ENCODE measurements at places on chromosomes 2 and 18.

- no peak for DNase-seq
These were observed 58.7 kb downstream of the RDH14 start for GRCh38 chr2:18501729-18502128.

- DNase-seq: no peak
These were observed 77.2 kb downstream of the MDH1 start for GRCh38 chr2:63665846-63666475.

DNA sequence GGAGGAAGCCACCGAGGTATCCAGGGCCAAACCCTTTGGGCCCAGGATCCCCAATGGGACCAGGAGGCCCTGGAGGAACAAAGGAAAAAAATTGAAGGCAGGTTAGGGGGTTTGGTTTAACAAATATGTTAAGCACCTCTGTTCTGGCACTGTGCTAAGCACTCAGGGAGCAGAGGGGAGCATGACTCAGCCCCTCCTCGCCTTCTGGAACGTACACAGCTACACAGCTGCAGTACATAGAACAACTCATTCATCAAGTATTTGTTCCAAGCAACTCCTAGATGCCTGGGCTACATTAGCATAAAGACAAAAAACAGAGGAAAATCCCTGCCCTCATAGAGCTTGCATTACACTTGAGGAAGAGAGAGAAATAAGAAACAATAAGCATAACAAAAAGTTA is 153.6 kb downstream of the COL4A4 start:
- no peak for DNase-seq

DNA sequence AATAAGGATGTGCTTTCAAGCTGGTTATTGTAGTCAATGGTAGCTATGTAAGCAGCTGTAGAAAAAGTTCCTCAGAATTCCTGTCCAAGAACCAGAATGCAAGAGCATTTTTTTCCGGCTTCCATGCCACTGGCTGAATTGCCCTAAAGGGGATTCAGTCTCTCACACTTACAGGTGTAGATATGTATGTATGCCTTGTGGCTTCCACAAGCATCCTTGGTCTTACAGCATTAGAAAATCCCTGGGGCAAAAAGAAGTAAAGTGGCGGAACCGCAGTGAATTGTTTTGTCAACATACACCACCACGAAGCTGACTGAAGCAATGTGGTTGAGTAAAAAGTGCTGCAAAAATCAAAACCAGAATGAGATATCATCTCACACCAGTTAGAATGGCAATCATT is 54.6 kb downstream of the FANCL start:
- no peak for DNase-seq

DNA sequence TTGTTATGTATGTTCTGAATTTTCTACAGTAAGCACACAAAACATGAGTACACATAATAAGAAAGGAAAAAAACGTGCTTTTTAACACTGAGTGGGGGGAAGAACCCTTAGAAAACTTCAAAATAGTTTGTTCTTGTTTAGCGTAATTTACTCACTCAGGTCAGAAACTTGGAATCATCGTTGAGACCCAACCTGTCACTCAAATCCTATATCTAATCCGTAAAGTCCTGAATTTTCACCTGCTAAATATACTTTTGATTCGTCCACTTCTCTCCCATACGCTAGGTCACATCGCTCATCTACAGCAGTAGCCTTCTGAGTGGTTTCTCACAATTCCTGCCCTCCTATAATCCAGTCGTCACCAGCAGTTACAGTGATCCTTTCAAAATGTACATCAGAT is 767 bp downstream of the TPRKB start:
- no peak for DNase-seq

GRCh38 chr18:77068321-77069312 is 64.0 kb downstream of the MBP start:
- no peak for DNase-seq

DNA sequence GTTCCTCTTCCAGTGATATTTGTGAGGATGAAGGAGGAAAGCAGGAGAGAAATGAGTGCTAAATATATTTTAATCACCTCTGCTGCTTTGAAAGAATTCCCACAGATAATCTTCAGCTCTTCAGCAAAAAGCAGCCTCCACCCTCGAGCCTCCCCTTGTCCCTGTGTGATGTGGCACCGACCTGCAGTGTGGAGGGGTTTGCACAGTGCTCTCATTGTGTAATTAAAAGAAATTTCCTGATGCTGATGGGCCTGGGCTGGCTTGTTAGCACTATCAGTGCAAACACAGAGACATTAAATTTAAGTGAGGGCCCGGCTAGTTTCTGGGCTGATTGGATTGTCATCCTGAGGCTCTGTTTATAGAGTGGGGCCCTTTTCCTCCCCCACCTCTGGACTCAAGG is 53.4 kb downstream of the KIF5C start:
- no peak for DNase-seq

DNA sequence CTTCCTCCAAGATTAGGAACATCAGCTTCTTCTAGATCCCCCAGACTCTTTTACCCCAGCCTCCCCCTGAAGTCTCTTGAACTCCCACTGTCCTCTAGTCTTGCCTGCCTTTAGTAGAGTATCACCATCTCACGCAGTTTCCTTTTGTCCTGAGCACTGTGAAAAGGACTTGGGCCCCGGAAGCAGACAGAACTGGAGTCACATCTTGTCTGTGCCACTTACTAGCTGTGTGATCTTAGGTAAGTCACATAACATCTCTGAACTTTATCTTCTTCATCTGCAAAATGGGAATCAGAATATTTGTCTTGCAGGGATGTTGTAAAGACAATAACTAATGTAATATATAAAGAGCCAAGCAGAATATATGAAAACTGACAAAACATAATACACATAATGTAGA is 8.4 kb upstream of the TRABD2A start:
- no peak for DNase-seq

- no peak for DNase-seq
These were observed 31.1 kb downstream of the ONECUT2 start for GRCh38 chr18:57466307-57466706.

- DNase-seq: no peak
These were observed 182.9 kb downstream of the PRKCE start for GRCh38 chr2:45834372-45834771.

- no peak for DNase-seq
These were observed 61.3 kb upstream of the CREB1 start for GRCh38 chr2:207468488-207468887.

DNA sequence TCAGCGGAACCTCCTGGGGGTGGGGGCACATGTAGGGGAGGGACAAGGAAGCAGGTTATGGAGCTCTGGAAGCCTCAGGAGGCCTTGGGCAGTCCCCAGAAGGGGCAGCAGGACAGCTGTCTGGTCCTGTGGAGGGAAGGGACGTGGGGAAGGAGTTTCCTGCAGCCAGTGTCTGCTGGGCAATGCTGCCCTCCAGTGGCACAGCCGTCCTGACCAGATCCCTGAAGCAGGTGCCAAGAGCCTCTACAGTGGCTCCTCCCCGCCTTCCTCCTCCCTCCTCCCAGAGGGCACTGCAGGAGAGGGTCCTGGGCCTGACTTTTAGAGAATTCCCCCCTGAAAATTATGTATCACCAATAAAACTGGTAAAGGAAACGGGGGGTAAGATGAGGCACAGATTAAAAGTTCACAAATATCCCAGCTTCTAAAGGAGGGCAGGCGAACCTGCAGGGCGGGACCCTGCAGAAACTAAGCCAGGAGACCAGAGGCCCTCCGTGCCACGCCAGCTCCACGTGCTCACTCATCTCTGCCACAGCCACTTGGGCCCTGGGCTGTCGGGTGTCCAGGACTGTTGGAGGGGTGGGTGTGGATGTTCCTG is 258.5 kb downstream of the TWIST2 start:
- DNase-seq: peak; percentile 92

DNA sequence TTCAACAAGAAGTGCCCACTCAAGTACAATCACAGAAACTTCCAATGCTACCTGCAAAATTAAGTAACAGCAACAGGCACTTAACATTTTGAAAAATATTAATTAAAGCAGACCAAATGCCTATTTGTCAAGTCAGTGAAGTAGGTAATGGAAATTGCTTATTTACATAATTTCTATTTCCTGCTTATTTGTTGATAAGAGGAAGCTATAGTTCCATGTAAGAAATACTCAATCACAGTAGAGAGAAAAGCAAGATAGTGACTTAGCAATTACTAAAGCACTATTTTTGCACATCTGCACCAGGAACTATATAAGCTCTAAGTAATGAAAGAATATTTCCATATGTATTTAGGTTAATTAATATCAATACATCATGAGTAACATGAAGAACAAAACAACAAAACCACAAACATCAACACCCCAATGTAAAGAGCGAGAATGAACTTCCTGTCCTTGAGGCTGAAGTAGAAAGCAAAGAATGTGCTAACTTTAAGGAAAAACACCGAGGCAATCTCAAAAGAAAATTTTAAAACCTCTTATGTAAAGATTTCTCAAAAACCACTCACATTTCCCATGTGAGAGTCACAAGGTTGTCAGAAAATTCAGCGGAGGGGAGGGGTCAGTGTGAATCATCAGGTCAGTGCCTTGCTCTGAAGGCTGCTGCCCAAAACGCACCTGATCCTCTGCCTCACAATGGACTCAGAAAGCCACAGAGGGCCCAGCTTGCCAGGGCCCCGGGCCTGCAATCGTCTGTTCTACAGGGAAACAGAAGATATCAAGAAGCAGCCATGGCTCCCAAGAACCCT is 12.5 kb downstream of the NPC1 start:
- peak; percentile 54 for DNase-seq

- DNase-seq: peak; percentile 92
These were observed 256.0 kb downstream of the BCL11A start for GRCh38 chr2:60297296-60298005.

- DNase-seq: peak; percentile 35
These were observed 3.7 kb downstream of the EEF1B2 start for GRCh38 chr2:206163251-206163880.

- DNase-seq: no peak
These were observed 21.9 kb downstream of the TEX44 start for GRCh38 chr2:231614559-231615057.

DNA sequence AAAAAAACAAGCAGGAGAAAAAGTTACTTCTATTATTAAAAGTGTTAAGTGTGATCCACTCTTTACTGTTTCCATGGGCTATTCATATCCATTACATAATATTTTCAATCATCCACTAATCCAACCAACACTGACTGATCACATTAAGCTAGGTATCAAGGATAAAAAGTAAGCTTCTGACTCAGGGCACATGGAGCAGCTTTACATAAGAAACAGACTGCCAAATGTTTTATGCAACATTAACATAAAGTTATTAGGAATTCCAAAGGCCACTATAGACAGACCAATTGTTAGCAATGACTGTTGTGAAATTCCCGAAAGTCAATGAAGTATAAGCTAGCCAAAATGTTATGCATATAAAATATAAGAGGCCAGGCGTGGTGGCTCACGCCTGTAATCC is 277.6 kb downstream of the ZEB2 start:
- no peak for DNase-seq

DNA sequence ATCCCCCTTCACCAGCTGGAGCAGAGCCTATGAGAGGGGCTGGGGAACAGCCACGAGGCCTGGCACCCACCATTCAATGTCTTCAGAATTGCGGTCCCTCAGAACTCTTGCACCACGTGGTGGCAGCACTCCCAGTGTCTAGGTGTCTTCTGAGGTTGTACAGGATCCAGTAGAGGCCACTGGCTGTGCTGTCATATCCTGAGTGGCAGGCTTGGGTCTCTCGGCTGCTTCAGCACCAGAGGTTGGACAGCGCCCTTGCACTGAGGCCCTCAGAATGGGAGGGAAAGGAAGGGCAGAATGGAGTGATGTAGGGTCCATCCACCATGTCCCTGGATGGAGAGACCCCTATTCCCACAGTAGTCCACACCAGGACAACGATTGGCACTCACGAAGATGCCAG is 112.0 kb upstream of the TEKT4 start:
- DNase-seq: no peak

- DNase-seq: no peak
These were observed 62.0 kb downstream of the MTCL1 start for GRCh38 chr18:8767340-8767739.

- DNase-seq: no peak
These were observed 221.5 kb upstream of the LYPD1 start for GRCh38 chr2:132891498-132891897.

- no peak for DNase-seq
These were observed 849.7 kb downstream of the BCL11A start for GRCh38 chr2:59703796-59704195.

DNA sequence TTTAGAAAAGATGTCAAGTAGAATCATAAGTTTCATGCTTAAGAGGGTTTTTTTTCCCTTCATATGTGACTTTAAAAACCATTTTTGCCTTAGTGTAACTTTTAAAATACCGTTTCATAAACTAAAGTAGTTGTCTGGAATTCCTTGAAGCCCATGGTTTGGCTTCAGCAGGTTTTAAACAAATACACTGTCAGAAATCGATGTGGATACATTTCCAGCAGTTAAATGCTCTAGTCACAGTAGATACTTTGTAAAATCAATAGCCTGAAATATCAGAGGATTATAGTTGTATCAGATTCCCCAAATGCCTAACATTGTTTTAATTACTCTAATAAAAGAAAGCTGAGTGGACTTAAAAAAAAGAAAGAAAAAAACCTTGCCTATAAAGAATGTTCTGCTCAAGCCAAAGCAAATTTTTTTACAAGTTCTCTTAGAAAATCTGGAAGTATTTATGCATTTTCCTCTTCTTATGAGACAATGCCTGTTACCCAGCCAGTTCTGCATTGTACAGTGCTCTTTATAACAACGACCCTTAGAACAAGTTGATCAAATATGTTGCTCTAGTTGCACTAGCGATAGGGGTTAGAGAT is 260.5 kb downstream of the LTBP1 start:
- DNase-seq: no peak

DNA sequence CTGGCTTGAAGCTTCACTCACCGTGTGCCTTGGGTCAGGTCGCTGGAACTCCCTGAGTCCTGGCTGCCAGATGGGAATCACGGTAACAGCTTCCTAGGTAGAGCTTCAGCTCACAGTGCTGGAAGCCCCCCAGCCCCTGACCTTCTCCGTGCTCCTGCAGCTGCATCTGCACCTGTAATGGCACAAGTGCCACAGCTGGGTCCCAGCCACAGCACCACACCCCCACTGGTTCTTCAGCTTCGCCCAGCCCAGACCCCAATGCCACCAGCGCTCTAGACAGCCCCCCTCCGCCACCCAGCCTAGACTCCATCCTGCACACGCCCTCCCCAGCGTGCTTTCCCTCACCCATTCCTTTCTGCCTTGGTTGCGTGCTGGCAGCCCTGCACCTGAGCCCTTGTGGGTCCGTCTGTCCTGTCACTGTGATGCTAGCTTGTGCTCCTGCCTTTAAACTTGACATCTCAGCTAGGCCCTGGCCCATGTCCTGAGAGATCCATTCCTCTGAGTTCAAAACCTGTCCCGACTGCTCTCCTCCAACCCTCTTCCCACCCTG is 7.6 kb upstream of the ESPNL start:
- peak; percentile 49 for DNase-seq

DNA sequence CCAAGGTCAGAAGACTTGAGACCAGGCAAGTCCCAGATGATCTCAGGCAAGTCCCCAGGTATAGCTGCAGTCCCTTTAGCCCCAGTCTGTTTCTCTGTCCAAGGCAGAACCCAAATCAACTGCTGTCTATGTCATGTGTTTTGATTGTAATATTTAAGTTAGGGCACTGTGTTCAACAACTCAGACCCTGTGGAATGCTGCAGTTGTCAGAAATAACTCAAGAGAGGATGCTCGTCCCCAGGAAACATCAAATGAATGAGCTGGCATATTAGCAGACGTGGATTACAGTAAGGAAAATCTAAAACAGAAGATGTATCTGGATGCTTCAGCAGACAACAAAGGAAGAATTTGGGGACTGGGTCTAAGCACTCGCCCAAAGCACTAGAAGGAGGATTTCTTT is 70.1 kb downstream of the BCL11A start:
- no peak for DNase-seq
